ENCODE measurements at places on chromosomes 5 and 9.

- DNase-seq: no peak
These were observed 59.9 kb downstream of the SLC1A3 start for GRCh38 chr5:36666274-36666673.

GRCh38 chr5:168114444-168115017, 176.9 kb upstream of the WWC1 start:
- no peak for DNase-seq

GRCh38 chr5:123520677-123521247, 8.8 kb downstream of the CSNK1G3 start:
- no peak for DNase-seq

DNA sequence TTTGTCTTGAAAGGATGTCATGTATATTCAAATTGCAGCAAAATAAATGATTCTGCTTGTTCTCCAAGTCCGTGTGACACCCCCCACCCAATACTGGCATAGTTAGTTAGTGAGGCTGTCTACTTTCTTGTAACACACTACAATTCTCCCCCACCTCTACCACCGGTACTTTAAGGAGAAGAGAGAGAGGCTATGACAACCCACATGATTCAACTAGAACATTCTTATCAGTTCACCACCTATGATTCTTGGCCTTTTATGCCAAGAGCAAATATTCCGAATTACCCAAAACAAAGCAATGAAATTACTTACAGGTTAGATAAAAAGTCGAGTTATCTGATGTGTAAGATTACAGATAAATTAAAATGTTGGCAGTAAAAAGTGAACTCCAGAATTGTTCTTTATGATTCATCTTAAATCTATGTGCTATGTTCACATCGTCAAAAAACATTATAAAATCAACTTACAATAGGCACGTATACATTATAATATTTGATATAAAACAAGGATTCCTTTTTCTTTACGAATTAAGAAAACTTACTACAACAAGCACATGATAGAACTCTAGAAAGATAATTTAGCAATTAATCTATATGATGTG, 14.4 kb downstream of the MEF2C start:
- DNase-seq: no peak

DNA sequence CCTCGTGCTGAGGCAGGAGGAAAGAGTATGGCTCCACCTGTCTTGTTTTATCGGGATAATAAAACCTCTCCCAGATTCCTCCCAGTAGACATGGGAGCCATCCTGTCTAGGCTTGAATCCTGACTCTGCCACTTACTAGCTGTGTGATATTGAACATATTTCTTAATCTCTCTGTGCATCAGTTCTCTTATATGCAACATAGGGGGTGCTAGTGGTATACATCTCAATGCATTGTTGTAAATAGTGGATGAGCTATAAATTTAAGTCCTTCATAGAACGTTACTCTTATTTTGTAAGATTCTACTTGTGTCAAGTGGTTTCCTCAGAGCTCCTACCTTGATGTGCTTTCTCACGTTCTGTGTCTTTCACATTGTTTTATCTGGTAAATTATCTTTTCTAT, 417.7 kb upstream of the POU5F2 start:
- no peak for DNase-seq

- DNase-seq: no peak
These were observed 400.3 kb downstream of the ZSWIM6 start for GRCh38 chr5:61732369-61732768.

DNA sequence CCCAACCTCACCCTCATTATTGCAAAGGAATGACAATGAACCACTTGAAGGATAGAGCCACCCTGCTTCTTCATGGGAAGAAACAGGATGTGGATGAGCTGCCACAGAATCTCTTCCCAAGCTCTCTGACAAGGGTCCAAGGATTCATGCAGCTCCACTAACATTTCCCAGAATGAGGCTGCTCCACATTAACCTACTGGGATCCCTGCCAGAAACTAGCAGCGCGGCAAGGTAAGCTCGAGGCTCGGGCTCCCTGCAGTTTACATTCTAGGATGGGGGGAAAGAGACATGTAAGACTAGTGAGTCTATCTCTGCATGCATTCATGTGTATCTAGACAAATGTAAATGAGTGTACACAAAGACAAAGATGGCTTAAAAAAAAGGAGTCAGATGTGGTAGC, 12.1 kb downstream of the DCAF12 start:
- DNase-seq: no peak

- DNase-seq: no peak
These were observed 10.5 kb downstream of the PTTG1 start for GRCh38 chr5:160432196-160432595.

DNA sequence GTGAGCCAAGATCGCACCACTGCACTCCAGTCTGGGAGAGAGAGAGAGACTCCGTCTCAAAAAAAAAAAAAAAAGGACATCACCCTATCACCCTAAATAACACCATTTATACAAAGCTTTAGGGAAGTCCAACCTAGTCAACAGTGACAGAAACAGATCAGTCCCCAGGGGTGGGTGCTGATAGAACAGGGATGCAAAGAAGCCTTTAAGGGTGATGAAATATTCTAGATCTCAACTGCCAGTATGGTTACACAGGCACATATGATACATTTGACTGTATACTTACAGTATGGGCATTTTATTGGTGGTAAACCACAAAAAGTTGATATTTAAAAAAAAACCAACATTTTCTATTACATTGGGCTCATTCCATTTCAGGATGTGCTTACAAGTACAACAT, 4.8 kb downstream of the RETREG1 start:
- DNase-seq: no peak

GRCh38 chr5:43418561-43418960, 6.4 kb upstream of the CCL28 start:
- no peak for DNase-seq

DNA sequence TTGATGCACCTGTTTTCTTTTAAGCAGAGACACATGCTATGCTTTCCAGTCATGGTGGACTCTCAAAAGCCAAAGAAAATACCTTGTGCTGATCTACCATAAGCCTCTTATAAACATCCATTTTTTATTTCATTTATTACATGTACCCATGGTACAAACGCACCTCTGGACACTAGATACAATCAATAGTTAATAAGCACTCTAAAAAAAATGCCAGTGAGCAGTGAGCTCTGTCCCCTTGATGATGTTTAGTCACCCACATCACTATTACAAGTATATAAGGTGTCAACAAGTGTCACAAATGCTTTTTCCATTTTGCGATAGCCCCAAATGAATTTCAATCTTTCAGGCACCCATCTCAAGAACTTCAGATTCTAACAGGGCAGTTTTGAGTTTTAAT, 5.9 kb downstream of the KLF4 start:
- DNase-seq: no peak

DNA sequence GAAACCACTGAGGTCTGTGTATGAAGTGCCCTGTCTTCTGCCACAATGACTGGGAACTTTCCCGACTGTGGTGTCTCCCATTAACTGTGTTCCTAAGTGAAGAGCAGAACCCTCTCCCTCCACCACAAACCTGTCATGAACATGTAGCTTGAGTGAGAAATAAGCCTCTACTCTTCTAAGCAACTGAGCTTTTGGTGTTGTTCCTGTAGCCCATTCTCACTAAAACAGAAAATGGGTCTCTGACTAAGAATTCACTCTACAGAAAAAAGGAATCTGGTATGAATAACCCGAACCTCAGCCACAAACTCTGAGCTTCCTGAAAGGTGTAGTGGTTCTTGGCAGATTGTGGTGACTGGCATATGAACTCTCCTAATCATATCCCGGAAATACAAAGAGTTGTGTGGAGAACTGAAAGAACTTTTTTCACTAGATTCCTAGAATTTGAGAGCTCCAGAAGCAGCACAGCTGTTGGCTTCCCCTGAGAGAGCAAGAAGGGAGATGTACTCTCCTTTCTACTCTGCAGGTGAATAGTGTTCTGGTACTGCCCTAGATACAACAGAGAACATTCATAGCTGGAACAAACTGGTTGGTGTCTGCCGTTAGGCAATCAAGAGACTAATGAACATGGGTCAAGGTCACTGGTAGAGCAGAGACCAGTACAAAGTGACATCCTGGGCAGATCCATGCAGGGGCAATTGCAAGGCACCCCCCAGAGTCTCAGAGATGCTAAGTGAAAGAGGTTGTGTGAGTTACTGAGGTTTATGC, 283.8 kb downstream of the PDE4D start:
- DNase-seq: no peak

GRCh38 chr5:58453306-58453705, 6.6 kb downstream of the PLK2 start:
- DNase-seq: no peak

DNA sequence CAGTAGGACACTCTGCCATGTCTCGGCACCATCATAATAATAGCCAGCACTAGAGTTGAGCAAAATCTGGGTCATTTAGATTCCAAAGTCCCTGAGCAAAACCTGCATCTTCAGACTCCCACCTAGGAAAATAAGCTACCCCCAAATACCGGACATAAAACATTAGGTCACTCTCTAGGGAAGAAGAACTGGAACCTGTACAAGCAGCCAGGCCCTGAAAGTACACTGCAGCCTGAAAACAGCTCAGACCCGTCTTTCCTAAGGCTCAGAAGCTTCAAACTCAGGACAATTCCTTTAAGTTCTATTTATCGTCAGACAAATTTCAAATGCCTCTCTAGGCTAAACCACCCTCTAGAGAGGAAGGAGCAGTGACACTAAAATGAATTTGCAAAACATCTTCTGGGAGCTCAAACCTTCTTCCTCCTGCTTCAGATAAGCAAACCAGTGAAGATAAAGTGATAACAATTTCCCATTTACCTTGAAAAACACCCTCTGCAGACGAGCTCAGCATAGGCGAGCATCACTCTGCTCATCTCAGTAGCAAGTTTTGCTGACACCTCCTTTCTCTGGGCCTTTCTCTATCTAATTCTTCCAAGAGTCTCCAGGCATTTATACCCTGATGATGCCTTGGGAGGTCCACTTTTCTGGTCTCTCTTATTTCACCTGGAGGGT, 34.0 kb downstream of the ADAM19 start:
- no peak for DNase-seq

DNA sequence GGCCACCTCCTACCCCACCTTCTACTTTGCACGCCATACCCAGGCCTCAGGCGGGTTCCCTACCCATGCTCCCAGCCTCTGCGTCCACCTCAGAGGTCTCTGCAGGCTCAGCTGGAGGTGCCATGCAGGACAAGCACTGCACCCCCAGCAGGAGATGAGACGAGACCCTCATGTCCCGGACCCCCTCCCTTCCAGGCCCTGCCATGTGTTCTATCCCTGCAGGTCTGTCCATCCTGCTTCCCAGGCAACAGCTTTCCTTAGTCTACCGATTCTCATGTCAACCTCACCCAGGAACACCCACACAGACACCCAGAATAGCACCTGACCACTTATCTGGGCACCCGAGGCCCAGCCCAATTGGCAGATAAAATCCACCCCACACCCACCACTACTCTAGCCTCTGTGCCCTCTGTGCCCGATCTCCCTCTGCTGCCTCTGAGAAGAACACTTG, 52.1 kb downstream of the SEMA4D start:
- DNase-seq: no peak

- no peak for DNase-seq
These were observed 249.0 kb downstream of the TMEM167A start for GRCh38 chr5:82828211-82828610.

GRCh38 chr5:78162253-78162862, 132.1 kb downstream of the AP3B1 start:
- no peak for DNase-seq

- no peak for DNase-seq
These were observed 417.1 kb downstream of the DMRTA1 start for GRCh38 chr9:22863736-22864135.

GRCh38 chr5:154647114-154647760, 107.9 kb upstream of the LARP1 start:
- no peak for DNase-seq

DNA sequence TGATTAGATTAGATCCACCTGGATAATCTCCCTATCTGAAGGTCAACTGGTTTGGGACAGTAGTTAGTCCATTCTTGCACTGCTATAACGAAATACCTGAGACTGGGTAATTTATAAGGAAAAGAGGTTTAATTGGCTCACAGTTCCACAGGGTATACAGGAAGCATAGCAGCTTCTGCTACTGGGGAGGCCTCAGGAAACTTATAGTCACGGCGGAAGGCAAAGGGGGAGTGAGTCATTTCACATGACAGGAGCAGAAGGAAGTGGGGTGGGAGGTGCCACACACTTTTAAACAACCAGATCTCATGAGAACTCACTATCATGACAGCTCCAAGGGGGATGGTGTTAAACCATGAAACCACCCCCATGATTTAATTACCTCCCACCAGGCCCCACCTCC, 9.9 kb downstream of the C9orf40 start:
- DNase-seq: no peak

GRCh38 chr9:110742741-110743371, 74.3 kb downstream of the MUSK start:
- no peak for DNase-seq

DNA sequence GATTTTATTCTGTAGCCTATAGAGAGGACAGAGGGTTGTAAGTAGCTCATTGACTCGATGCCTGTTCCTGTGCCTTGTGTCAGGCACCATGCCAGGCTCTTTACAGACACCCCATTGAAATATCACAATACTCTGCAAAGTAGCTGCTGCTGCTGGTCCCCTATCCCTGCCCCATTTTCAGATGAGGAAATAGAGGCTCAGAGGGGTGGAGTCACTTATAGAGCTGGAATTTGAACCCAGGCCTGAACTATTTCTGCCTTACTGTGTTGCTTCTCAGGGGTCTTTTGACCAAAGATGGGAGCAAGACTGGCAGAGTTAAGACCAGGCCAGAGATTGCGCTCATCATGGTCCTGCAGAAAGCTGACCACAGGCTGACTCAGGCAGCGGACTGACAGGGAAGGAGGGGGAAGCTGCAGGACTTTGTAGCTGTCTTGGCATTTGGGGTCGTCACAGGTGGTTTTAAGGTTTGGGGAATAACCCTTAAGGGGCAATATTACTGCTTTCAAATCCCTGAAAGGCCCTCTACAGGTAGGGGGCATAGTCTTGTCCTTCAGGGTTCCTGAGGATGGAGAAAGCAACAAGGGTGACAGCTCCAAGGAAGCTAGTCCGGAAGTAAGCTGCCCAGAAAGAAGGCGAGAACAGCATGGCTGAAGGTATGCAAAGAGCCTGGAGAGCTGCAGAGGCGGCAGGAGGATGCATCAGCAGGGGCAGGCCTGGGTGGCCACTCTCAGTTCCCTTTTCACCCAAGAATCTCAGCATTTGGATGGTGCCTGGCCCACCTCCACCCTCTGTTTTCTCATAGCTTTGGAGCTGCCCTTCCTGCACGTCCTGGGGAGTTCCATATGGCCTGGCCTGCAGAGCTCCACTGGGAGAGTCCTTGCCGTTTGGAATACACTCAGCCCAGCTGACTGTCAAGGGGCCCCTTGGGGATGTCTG, 18.3 kb upstream of the NDST1 start:
- DNase-seq: no peak

- no peak for DNase-seq
These were observed 39.2 kb upstream of the PTPN3 start for GRCh38 chr9:109537288-109537687.

- DNase-seq: no peak
These were observed 2.7 kb downstream of the TNC start for GRCh38 chr9:115115117-115115880.

GRCh38 chr5:83447533-83447932, 24.0 kb upstream of the VCAN start:
- no peak for DNase-seq

GRCh38 chr9:18448101-18448500, 25.9 kb upstream of the ADAMTSL1 start:
- DNase-seq: no peak

- no peak for DNase-seq
These were observed 287.8 kb upstream of the RASA1 start for GRCh38 chr5:86979811-86980411.
